ENCODE measurements at places on chromosomes 1 and 21. TPM values are rescaled to one million over a fixed set of nuclear protein-coding genes. Genes with fewer than 3 reads are reported as not detected.

Gene PBX1
- not detected for total RNA-seq

Gene RNU1-2
- 1,962 TPM for total RNA-seq

Gene CHAF1B
- 36.5 TPM for total RNA-seq

Gene RIPK4
- total RNA-seq: not detected

DNA sequence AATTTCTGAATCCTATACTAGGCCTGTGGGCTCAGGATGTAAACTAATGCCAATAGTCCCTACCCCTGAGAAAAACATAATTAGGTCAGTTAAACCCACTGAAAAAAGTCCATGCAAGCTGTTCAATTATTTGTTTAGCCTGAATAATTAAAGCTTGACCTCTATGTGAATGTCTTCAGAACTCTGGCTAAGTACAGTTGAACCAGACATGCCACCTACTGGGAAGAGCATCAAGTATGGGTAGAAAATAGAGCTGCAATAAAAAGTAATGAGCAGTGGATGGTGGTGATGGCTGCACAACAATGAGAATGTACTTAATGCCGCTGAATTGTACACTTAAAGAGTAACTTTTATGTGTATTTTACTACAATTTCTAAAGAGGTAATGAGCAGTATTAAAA, 23.6 kb upstream of the SLC19A2 start:
- DNase-seq: no peak
- peaks cover 42% of the 10 kb centered on the region for H3K36me3 ChIP-seq
- no peaks in the 10 kb centered on the region for H3K27me3 ChIP-seq
- H3K27ac ChIP-seq: no peak overlapping the region
- peaks cover 13% of the 10 kb centered on the region for H3K4me1 ChIP-seq
- H3K4me3 ChIP-seq: no peak overlapping the region

GRCh38 chr1:106613068-106613467, 443.4 kb upstream of the PRMT6 start:
- no peak overlapping the region for H3K4me3 ChIP-seq
- no peaks in the 10 kb centered on the region for H3K27me3 ChIP-seq
- H3K4me1 ChIP-seq: no peaks in the 10 kb centered on the region
- DNase-seq: no peak
- H3K27ac ChIP-seq: no peak overlapping the region
- no peaks in the 10 kb centered on the region for H3K36me3 ChIP-seq

GRCh38 chr1:54971317-54971791, 9.1 kb upstream of the TMEM61 start:
- H3K4me3 ChIP-seq: no peak overlapping the region
- peaks cover 39% of the 10 kb centered on the region for H3K27me3 ChIP-seq
- DNase-seq: no peak
- peaks cover 8% of the 10 kb centered on the region for H3K4me1 ChIP-seq
- no peaks in the 10 kb centered on the region for H3K36me3 ChIP-seq

DNA sequence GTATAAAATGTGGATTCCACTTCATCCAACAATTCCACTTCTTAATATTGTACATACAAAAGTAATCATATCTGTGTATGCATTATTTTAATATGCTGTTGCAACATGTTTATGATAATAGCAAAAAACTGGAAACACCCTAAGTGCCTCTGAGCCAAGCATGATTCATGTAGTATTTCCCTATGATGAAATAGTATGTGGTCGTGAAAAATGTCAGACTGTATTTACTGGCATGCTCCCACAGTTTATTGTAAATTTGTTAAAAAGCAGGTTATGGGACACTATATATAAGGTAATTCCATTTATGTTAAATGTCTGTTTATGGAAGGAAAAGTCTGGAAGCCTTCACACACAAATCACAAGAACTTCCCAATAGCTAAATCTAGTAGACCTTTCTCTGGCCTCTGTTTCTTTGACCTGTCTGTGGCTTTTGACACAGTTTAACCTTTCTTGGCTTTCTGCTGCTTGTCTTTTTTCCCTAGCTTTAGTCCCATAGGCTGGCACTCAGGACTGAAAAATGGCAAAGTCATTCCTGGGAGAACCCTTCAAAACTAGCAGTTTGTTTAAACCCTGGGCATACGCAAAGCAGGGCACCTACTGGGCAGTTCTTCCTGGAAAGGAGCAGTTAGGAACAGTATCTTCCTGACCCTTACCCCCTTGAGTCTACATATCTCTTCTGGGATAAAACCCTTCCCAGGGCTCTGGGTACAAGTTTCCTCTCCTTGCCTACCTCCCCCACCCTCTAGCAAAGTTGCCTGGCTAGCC, 65.4 kb upstream of the ARTN start:
- no peak overlapping the region for H3K4me3 ChIP-seq
- no peaks in the 10 kb centered on the region for H3K27me3 ChIP-seq
- no peaks in the 10 kb centered on the region for H3K36me3 ChIP-seq
- DNase-seq: no peak
- no peak overlapping the region for H3K27ac ChIP-seq
- peaks cover 28% of the 10 kb centered on the region for H3K4me1 ChIP-seq

- no peak overlapping the region for H3K27ac ChIP-seq
- DNase-seq: no peak
- H3K4me3 ChIP-seq: no peak overlapping the region
- peaks cover 2% of the 10 kb centered on the region for H3K4me1 ChIP-seq
Observed at GRCh38 chr1:209862391-209863356, 34.9 kb downstream of the UTP25 start.

DNA sequence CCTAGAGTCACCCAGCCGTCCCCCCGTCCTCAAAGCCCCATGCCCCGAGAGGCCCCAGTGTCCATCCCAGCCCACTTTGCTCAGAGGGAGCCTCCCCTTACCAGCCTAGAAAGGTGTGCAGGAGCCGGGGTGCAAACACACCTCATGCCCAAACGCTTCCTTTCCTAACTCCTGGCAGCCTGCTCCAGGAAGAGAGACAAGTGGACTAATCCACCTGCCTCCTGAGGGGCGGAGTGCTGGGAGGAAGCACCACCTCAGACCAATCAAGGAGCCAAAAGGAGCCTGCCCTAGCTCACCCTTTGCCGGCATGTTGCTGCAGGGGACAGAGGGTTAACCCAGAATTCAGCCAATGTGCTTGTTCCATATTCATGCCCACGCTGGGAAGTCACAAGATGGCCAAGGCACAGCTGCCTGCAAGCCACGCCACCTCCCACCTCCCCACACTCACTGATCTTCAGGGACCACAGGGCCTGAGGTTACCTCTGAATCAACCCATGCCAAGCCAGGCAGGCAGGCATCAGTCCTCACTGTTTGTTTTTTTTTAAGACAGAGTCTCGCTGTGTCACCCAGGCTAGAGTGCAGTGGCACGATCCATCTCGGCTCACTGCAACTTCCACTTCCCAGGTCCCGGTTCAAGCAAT, 27.8 kb downstream of the PLEKHA6 start:
- H3K4me3 ChIP-seq: no peak overlapping the region
- H3K27ac ChIP-seq: no peak overlapping the region
- DNase-seq: no peak

DNA sequence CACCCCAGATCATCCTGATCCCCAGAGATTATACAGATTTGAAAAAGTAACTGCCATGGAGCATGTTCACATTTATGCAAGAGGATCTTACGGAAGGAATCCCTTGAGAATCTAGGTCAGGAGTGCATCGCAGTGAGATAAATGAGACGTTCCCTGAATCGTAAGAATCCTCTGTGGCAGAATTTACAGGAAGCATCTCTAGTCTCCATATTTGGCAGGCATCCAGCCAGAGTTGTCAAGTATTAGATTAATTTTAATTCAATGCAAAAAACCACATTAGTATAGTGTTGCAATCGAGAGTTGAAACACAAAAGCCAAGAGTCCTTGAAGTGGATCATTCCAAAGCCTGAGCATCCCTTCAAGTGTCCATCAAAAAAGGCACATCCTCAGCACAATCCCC, 100.8 kb downstream of the RRAGC start:
- H3K27ac ChIP-seq: no peak overlapping the region
- no peak overlapping the region for H3K4me3 ChIP-seq
- H3K36me3 ChIP-seq: no peaks in the 10 kb centered on the region

GRCh38 chr1:192927496-192927895, 118.7 kb downstream of the RGS2 start:
- no peaks in the 10 kb centered on the region for H3K36me3 ChIP-seq
- peaks cover 6% of the 10 kb centered on the region for H3K27me3 ChIP-seq
- no peak overlapping the region for H3K4me3 ChIP-seq
- H3K4me1 ChIP-seq: no peaks in the 10 kb centered on the region
- no peak overlapping the region for H3K27ac ChIP-seq

DNA sequence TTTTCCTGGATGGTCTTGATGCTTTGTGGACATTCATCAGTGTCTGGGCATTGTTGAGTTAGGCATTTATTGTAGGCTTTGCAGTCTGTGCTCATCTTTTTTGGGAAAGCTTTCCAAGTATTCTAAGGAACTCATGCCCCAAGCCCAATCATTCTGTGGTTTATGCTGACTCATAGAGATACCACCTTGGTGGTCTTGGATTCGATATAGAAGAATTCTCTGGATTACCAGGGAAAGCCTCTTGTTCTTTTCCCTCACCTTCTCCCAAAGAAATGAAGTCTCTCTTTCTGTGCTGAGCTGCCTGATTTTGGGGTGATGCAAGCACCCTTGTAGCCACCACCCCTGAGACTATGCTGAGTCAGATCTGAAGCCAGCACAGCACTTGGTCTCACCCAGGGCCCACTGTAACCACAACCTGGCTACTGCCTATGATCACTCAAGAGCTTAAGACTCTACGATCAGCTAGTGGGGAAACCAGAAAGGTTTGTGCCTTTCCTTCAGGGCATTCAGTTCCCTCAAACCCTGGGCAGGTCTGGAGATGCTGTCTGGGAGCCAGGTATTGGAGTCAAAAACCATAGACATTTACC, 422.6 kb downstream of the NUF2 start:
- H3K27me3 ChIP-seq: no peaks in the 10 kb centered on the region
- no peak overlapping the region for H3K27ac ChIP-seq
- no peaks in the 10 kb centered on the region for H3K4me1 ChIP-seq
- no peaks in the 10 kb centered on the region for H3K36me3 ChIP-seq
- H3K4me3 ChIP-seq: no peak overlapping the region

GRCh38 chr1:228291906-228292608, 84.2 kb downstream of the OBSCN start:
- no peaks in the 10 kb centered on the region for H3K27me3 ChIP-seq
- peaks cover 2% of the 10 kb centered on the region for H3K4me1 ChIP-seq
- no peak for DNase-seq
- peaks cover 6% of the 10 kb centered on the region for H3K36me3 ChIP-seq
- no peak overlapping the region for H3K4me3 ChIP-seq

- no peaks in the 10 kb centered on the region for H3K27me3 ChIP-seq
- DNase-seq: no peak
- peaks cover 64% of the 10 kb centered on the region for H3K36me3 ChIP-seq
- peaks cover 43% of the 10 kb centered on the region for H3K4me1 ChIP-seq
- H3K27ac ChIP-seq: peak overlapping the region; percentile 91
Observed at GRCh38 chr1:36301220-36301619, 4.9 kb upstream of the SH3D21 start.

DNA sequence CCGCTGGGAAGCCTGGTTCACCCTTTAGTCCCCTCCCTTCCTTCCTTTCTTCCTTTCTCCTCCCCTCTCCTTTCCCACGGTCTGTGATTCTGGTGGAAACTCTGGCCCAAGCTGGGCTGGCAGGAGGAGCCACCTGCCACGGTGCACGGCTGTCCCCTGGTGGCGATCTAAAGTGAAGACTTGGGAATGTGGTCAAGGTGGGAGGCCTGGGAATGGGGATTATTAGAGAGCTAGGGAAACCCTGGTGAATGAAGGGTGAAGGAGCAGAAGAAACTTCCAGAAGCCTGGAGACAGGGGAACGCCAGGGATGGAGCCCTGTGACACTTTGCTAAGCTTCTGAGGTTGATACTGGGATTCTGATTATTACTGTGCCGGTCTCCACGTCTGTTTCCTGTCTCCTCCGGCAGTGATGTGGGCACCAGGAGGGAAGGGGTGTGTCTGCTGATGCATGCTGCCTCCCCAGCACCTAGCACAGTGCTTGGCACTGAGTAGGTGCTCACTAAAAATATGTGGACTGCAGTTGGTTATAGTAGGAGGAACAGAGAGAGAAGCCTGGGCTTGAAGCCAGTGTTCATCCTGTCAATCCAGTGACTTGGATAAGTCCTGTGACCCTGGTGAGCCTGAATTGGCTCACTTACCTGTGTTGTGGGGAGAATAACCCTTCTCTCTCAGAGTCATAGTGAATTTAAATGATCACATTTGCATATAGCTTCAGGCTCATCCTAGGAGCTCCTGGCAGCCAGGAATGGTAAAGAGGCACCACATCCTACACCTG, 71.2 kb upstream of the NBPF3 start:
- peak overlapping the region; percentile 13 for H3K27ac ChIP-seq
- peak; percentile 87 for DNase-seq
- H3K36me3 ChIP-seq: no peaks in the 10 kb centered on the region
- no peaks in the 10 kb centered on the region for H3K27me3 ChIP-seq
- H3K4me1 ChIP-seq: peaks cover 10% of the 10 kb centered on the region
- no peak overlapping the region for H3K4me3 ChIP-seq

- H3K4me1 ChIP-seq: peaks cover 66% of the 10 kb centered on the region
- H3K36me3 ChIP-seq: peaks cover 33% of the 10 kb centered on the region
- peak overlapping the region; percentile 96 for H3K27ac ChIP-seq
- H3K27me3 ChIP-seq: peaks cover 4% of the 10 kb centered on the region
Observed at GRCh38 chr1:209672705-209673630, 2.2 kb upstream of the G0S2 start.

- H3K27ac ChIP-seq: no peak overlapping the region
- H3K36me3 ChIP-seq: no peaks in the 10 kb centered on the region
- peak; percentile 62 for DNase-seq
- H3K27me3 ChIP-seq: peaks cover 5% of the 10 kb centered on the region
- no peaks in the 10 kb centered on the region for H3K4me1 ChIP-seq
Observed at GRCh38 chr1:219812491-219813203, 115.7 kb downstream of the SLC30A10 start.

DNA sequence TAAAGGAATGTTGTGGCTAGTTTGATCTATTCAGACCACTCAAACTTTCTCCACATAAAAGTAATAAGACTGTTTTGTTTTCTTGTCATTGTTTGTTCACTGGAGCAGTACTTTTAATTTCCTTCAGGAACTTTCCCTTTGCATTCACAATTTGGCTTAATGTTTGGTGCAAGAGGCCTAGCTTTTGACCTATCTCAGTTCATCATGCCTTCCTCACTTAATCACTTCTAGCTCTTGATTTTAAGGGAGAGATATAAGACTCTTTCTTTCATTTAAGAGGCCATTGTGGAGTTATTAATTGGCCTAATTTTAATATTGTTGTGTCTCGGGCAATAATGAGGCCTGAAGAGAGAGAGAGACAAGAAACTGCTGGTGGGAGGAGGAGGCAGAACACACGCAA, 371.7 kb upstream of the DEPDC1 start:
- no peak overlapping the region for H3K4me3 ChIP-seq
- no peaks in the 10 kb centered on the region for H3K4me1 ChIP-seq
- no peaks in the 10 kb centered on the region for H3K27me3 ChIP-seq
- no peak overlapping the region for H3K27ac ChIP-seq
- DNase-seq: no peak
- no peaks in the 10 kb centered on the region for H3K36me3 ChIP-seq

GRCh38 chr1:21098186-21098915, 78.3 kb downstream of the EIF4G3 start:
- H3K27ac ChIP-seq: no peak overlapping the region
- no peak for DNase-seq
- peaks cover 33% of the 10 kb centered on the region for H3K36me3 ChIP-seq
- peaks cover 2% of the 10 kb centered on the region for H3K4me1 ChIP-seq
- H3K4me3 ChIP-seq: no peak overlapping the region
